SK-MEL-5 (cell line): ENCODE measurements at places on chromosomes 5 and 9.

GRCh38 chr9:112035166-112035826, 138.7 kb downstream of the UGCG start:
- DNase-seq, result no peak

GRCh38 chr5:37825334-37825915, 14.4 kb downstream of the GDNF start:
- no peak for DNase-seq

DNA sequence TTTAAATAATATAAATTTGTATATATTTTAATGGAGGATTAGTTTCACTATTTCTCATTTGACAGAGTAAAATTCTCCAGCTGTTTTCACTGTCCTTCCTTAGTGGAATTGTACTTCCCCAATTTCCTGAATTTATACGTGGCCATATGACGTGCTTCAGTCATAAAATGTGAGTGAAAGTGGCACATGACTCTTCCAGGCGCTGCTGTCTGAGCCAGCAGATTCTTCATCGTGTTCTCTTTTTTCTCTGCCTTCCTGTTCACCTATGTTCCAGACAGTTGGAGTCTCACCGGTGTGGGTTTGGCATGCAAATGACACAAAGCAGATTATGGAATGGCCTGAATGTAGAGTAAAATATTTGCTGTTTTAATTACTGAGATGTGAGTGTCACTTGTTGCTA, 684.1 kb downstream of the SEMA5A start:
- DNase-seq, result peak; percentile 92

DNA sequence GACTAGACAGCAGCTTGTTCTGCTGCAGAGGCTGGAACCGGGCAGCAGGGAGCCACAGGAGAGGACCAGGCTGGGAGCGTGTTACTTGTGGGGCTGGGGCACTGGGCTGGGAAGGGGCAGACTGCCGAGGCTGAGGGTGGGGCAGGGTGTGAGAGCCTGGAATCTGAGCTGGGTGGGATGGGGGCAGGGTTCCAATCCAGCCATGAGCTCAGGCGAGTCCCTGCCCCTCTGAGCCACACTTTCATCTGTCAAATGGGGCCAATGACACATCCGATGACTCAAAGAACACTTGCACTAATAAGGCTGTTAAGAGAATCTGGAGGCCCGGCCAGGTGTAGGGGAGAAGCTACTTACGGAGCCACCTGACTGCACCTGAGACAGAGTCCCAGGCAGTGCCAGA, 18.7 kb upstream of the WDR38 start:
- no peak for DNase-seq

GRCh38 chr5:181205761-181206649, 1.0 kb upstream of the TRIM7 start:
- no peak for DNase-seq

GRCh38 chr5:31809050-31809870, 170.3 kb downstream of the PDZD2 start:
- peak; percentile 96 for DNase-seq

DNA sequence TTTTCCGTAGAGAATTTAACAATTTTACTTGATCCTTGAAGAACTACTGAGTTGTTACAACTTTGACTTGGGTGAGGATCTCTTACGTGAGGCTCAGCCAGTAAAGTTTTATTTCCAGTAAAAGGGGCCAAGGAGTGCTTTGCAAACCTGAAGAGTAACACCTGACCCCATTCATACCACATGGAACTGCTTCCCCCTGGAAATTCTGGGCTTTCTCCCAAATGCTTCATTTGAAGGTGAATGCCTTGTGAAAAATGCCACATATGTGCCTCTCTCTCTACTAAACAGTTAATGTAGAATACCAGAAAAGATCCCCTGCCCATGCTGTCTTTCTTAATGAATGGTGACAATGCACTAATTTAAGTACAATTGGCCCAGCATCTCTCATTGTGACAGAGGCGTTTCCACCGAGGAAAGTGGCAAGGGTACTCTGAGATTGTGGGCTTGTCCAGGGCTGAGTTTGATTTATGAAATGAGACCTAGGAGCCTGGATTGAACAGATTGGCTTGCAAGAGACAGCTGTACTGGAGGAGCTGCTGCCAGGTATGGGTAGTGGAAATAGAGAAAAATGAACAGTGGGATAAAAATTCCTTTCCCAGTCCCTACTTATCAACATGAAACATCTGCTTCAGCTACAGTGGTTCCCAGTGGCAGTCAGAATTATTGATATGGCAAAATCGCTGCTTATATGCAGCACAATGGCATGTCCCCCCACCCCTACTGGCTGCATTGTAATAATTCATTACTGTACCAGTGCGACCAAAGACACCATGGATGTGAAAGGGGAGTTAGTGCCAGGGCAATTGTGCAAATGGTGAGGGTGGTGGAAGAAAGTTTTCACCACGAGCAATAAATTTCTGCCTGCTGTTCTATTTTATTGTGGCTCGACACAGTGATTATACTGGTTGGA, 843.7 kb upstream of the WWC1 start:
- no peak for DNase-seq
